ENCODE measurements at places on chromosomes 12 and 14.

DNA sequence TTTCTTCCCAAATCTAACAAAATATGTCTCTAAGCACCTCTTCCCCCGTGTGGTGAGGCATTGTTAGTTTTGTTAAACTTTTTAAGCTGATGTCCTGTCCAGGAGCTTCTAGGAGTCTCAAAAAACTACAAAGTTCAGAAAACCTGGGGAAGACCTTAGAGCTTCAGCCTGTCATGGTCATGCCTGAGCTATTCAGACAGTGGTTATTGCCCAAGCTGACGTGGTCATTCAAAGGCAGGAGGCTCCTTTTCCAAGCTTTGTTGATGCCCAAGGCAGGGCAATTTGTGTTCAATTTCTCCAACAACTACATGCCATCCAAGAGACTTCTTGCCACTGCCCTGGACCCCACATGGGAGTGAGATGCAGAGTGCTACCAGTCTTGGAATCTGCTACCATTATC is 5.8 kb upstream of the LYZ start:
- no peak for DNase-seq

GRCh38 chr14:72777636-72778035 is 116.3 kb downstream of the DPF3 start:
- DNase-seq = no peak

GRCh38 chr12:116692605-116693004 is 45.3 kb downstream of the SPRING1 start:
- no peak for DNase-seq

- DNase-seq = no peak
These were observed 75.8 kb upstream of the CCDC91 start for GRCh38 chr12:28114488-28114887.

- no peak for DNase-seq
These were observed 113.0 kb upstream of the RAP1B start for GRCh38 chr12:68497702-68498101.

- no peak for DNase-seq
These were observed 25.0 kb downstream of the MAX start for GRCh38 chr14:65077318-65077717.

- no peak for DNase-seq
These were observed 6.8 kb upstream of the RNU7-1 start for GRCh38 chr12:6936636-6937480.

- DNase-seq = no peak
These were observed 33.1 kb downstream of the CMKLR1 start for GRCh38 chr12:108305991-108306501.

GRCh38 chr12:116984098-116984497 is 73.3 kb downstream of the FBXW8 start:
- DNase-seq = no peak

GRCh38 chr12:24997970-24998582 is 49.2 kb upstream of the BCAT1 start:
- no peak for DNase-seq

DNA sequence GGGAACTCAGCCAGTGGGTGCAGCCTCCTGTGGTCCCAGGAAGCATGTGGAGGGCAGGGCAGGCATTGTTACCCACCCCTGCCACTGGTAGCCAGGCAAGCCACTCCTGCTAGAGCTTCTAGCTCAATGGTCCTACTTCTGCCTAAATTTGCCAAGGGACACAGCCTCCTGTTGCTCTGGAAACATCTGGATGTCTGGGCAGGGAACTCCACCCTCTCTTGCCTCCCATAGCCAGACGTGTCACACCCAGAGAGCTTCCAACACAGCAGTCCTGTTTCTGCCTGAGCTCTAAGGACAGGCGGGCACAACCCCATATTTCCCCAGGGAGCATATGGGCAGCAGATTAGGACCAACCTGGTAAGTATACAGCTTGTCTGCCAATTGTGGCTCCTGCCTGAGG is 350.2 kb downstream of the GLT1D1 start:
- no peak for DNase-seq
